Progenitor cell of endocrine pancreas (in vitro differentiated cells): ENCODE measurements at places on chromosomes 12 and 14. TPM values are rescaled to one million over a fixed set of nuclear protein-coding genes. Genes with fewer than 3 reads are reported as not detected.

GRCh38 chr14:21978184-21978998 lies 304.8 kb upstream of the OR4E1 start:
- peak; percentile 35 for DNase-seq

DNA sequence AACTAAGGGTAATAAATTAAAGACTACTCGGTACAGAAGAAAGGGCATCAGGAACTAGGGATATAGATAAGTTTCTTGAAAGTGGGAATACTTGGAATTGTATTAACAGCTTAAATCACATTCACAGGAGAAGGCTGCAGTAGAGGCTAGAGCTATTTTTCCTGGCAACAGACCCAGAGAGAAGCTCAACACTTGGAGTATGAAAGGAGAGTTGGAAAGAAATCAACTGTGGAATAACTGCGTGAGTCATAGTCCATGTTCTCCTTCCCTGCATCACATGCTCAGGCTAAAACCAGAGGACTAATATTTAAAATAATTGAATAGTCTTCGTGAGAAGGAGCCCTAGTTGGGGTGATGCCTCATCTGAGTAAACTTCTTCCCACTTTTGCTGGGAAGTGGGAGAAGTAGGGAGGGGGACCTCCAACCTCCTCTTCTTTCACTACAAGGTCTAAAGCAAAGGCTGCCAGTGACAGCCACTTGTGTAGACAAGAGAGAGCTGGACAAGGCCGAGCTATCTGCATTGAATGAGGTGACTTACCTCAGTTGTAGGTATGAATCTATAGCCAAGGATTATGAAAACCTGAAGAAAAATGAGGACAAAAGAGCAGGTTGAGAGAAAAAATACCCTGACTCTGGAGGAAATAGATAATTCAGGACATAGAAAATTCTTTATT lies 32.7 kb downstream of the DYRK2 start:
- no peak for DNase-seq

- peak; percentile 58 for DNase-seq
Measured at GRCh38 chr12:117854339-117855012, 114.3 kb downstream of the KSR2 start.

DNA sequence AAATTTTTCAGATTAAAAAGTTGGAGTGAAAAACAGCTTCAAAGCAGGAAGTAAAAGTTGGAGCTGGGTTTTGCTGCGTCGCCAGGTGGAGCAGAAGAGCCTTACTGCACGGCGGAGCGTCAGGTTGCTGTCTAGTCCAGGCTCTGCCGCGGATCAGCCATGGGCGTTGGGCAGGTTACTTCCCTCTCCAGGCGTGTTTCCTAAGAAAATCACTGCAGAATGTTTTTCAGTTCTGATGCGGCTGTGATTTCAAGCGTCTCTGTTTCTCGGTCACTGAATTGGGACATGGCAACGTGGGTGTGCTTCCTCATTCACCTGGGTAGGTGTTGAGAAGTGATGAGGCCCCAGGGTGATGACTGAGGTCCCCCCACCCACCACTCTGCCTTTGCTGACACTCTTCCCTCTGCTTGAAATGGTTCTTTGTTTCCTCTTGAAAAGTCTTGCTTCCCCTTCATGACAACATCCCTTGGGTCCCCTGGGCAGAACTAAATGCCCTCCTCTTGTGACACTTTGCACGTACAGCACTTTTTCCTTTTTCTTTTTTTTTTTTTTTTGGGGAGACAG lies 7.6 kb downstream of the EVL start:
- no peak for DNase-seq

GRCh38 chr14:100748403-100748802 lies 21.7 kb downstream of the DLK1 start:
- no peak for DNase-seq

DNA sequence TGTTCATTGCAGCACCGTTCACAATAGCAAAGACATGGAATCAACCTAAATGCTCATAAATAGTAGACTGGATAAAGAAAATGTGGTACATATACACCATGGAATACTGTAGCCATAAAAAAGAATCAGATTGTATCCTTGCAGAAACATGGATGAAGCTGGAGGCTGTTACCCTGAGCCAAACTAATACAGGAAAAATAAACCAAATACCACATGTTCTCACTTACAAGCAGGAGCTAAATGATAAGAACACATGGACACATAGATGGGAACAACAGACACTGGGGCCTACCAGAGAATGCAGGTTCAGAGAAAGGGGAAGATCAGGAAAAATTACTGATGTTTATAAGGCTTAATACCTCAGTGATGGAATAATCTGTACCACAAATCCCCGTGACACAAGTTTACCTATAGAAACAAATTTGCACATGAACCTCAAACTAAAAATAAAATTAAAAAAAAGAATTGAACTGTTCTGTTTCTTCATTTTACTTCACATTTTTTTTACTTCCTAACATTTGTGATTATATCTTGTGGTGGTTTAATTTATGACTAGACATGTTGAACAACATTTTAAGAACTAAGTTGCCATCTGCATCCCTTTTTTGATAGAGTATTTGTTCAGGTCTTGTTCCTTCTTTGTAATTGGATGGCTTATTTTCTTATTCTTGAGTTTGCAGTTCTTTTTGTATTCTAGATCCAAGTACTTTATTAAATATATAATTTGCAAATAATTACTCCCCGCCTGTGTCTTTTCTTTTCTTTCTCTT lies 835.2 kb downstream of the FSCB start:
- no peak for DNase-seq

DNA sequence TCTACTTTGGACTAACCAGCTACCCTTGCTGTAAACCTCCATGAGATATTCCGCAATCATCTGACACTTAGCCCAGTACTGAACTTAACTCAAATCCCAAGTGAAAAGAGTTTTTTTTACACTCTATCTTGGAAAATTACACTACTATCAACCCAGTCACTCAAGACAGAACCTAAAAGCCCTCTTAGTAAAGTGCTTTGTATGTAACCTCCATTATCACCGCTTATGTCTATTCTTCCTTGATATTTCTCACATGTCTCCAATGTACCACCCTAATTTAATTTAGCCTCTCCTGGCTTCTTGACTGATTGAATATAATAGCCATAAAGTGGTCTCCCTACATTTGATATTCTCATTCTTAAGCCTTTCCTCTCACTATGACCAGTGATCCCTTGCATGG lies 168.8 kb upstream of the SYT1 start:
- no peak for DNase-seq

- no peak for DNase-seq
Measured at GRCh38 chr14:65723348-65723747, 310.8 kb downstream of the FUT8 start.

GRCh38 chr12:12745576-12746211 lies 28.5 kb downstream of the CDKN1B start:
- DNase-seq: no peak

DNA sequence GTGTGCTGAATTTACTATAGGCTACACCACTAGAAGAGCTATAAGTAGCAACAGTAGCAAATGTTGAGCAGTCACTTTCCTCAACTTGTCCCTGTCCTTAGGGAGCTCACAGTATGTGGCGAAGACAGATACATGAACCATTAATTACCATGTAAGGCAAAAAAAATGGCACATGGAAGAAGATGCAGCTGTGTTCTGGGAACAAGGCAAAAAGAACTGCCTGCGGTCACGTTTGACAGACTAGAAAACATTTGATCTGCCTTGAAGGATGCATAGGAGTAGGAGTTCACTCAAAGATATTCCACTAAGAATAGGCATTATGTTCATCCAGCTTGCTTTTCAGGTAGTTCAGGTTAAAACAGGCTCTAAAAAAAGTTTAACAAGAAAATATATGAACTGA lies 46.5 kb upstream of the IFNG-AS1 start:
- no peak for DNase-seq

- DNase-seq: no peak
Measured at GRCh38 chr14:46782281-46782680, 130.7 kb upstream of the RPL10L start.

- DNase-seq: no peak
Measured at GRCh38 chr12:4825011-4825858, 84.5 kb upstream of the KCNA1 start.

Gene HOXC6
- total RNA-seq: 0.17 and 0.27 TPM in 2 replicates

Gene ARL6IP4
- total RNA-seq: 122 and 127 TPM in 2 replicates

DNA sequence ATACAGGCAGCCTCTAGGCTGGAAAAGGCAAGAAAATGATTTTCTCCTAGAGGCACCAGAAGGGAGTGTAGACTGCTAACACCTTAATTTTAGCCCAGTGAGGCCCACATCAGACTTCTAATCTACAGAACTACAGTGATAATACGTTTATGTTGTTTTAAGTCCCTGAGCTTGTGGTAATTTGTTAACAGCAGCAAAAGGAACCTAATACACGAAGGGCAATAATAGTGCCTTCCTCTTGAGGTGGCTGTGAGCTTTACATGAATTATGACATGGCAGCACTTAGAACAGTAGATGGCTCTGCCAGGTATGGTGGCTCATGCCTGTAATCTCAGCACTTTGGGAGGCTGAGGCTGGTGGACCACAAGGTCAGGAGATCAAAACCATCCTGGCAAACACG lies 118.8 kb downstream of the ZNF664 start:
- no peak for DNase-seq

GRCh38 chr14:71956920-71957563 lies 24.8 kb downstream of the RGS6 start:
- no peak for DNase-seq

Gene FGF23
- total RNA-seq: 0.14 and 0.40 TPM in 2 replicates
